ENCODE measurements at places on chromosomes 1 and 21.

GRCh38 chr1:223711173-223711572 is 1.2 kb upstream of the CAPN2 start:
- no peak for DNase-seq

- DNase-seq, result no peak
These were observed 30.7 kb upstream of the CD34 start for GRCh38 chr1:207941665-207942064.

GRCh38 chr1:196400478-196401451 is 207.5 kb downstream of the KCNT2 start:
- no peak for DNase-seq

- DNase-seq, result peak; percentile 40
These were observed 28.9 kb downstream of the RNF2 start for GRCh38 chr1:185074307-185074706.

DNA sequence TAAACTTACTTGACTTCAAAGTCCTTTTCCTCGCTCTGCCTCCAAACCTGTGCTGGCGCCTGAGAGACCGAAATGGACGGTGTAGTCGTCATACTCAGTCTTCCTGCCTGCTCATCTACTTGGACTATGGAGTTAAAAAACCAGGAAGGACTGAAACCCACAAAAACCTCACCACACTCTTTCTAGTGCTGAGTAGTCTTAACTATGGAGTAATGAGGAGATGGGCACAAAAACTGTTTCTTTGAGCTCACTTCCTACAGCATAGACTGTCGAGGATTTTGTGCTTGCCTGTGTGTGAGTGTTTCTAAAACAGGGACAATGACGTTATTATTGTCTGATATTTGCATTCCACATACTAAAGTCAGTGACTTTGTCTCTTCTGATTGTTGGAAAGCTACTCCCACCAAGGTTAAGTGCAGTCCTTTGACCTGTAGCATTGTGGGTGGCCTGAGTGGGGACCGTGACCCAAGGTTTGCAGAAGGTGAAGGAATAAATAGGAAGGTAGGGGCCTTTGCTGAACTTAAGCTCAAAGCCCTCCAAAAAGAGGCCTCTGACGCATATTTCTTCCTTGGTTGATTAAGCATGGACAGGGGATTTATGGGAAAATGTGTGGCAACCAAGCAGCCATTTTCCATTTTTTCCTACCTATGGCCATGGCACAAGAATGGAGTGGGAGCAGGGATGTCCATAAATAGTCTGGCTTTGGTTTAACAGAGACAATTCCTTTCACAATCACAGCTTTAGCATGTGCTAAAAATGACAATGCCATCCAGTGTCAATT is 109.6 kb downstream of the ZBTB18 start:
- no peak for DNase-seq

DNA sequence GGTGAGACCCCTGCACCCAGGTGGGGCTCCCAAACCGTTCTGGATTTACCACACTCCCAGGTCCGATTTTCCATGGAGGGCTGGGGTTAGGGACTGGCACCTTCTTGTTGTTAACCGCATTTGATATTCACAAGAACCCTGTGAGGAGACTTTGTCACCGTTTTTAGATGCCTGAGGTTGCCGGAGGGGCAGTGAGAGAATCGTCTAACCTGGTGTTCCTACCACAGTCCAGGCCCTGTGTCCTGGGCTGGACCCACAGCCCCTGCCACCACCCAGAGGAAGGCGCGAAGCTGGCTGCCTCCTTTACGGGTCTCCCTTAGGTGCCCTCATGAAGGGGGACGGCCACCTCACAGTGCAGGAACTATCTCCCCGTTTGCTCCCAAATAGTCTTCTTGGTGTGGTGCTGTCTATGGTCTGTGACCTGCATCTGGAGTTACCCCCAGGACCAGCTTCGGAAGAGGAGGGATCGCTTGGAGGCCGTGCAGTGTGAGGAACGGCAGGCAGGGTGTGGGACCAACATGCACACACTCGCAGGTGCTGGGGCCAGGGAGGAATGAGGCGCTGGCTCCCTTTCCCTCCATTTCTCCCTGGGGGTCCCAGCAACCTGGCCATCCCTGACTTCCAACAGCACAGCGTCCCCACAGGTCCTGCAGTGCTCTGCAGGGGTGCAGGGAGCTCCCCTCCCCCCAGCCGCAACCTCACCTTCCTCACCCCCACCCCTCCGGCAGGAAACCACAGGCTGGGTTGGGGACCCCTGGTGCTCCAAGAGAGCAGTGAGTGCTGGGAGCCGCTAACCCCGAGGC is 7.0 kb downstream of the SIM2 start:
- DNase-seq, result peak; percentile 80

DNA sequence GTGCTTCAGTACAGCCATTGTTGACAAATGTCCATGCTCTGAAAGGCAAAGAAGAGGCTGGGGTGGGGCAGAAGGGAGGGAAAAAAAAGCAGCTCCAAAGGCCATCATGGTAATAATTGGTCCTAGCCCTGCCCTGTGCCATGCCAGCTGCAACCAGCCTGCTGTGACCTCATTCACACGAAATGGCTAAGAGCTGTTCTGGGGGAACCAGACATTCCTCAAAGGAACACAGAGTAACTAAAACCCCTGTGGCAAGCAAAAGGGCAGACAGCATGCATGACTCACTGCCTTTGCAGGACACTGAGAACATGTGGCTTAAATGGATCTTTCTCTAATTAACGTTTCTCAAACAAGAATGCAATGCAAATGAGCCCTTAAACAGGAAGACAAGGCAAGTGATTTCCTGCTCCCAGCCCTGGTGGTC is 42.3 kb downstream of the STYXL2 start:
- peak; percentile 69 for DNase-seq

GRCh38 chr1:201645956-201646355 is 107.0 kb downstream of the NAV1 start:
- no peak for DNase-seq

DNA sequence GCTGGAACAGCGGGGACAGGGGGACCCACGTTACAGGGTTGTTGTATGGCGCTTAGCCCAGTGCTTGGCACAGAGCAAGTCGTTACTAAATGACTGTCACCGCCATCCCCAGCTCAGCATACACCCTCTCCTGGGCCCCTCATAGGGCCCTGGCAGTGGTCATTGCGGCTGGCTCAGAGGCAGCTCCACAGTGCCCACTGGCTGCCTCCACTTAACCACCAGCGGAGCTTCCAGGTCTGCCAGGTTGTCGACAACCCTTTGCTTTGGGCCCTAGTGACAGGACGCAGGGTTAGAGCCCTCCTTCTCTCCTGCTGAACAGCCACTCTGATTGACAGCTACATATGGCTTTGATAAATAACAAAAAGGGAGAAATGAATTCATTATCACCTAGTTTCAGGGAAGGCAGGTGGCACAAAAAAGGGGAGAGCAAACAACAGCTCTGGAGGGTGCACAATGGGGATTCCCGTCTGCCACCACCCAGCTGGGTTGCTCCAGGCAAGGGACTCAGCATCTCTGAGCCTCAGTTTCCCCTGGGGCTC is 4.8 kb downstream of the EFHD2 start:
- DNase-seq, result no peak

GRCh38 chr1:4027492-4028138 is 127.5 kb upstream of the C1orf174 start:
- no peak for DNase-seq

DNA sequence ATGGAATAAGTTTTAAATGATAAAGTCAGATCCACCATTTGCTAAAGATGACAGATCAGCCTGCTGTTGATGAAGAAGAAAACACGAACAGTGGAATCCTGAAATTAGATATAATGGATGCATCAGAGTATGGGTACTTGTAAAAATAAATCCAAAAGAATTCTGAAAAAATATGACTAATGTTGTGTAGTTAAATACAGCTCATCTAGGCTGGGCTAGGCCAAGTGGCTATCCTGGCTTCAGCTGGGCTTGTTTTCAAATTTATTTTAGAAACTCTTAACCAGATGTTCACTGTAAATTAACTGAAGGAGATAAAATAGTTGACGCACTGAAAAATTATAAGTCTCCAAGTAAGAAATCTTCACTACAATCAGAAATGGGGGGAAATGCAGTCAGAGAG is 7.4 kb upstream of the RGS2 start:
- DNase-seq, result no peak

GRCh38 chr1:99849413-99849743 is 783 bp upstream of the AGL start:
- no peak for DNase-seq

- DNase-seq, result peak; percentile 16
These were observed 171.3 kb upstream of the BEND5 start for GRCh38 chr1:48947761-48948537.

- DNase-seq, result peak; percentile 75
These were observed 8.0 kb upstream of the PLCH2 start for GRCh38 chr1:2468041-2468472.

GRCh38 chr1:39666772-39667171 is 5.1 kb downstream of the NT5C1A start:
- no peak for DNase-seq

GRCh38 chr1:201282931-201283829 is at the start of gene PKP1:
PKP1 (plus strand) TSS chr1:201283506; CDS start chr1:201283703, 197 bp downstream.
- DNase-seq, result peak; percentile 65

GRCh38 chr1:182303778-182304177 is 87.8 kb downstream of the GLUL start:
- no peak for DNase-seq

GRCh38 chr1:8763888-8764287 is 53.6 kb downstream of the RERE start:
- peak; percentile 66 for DNase-seq

DNA sequence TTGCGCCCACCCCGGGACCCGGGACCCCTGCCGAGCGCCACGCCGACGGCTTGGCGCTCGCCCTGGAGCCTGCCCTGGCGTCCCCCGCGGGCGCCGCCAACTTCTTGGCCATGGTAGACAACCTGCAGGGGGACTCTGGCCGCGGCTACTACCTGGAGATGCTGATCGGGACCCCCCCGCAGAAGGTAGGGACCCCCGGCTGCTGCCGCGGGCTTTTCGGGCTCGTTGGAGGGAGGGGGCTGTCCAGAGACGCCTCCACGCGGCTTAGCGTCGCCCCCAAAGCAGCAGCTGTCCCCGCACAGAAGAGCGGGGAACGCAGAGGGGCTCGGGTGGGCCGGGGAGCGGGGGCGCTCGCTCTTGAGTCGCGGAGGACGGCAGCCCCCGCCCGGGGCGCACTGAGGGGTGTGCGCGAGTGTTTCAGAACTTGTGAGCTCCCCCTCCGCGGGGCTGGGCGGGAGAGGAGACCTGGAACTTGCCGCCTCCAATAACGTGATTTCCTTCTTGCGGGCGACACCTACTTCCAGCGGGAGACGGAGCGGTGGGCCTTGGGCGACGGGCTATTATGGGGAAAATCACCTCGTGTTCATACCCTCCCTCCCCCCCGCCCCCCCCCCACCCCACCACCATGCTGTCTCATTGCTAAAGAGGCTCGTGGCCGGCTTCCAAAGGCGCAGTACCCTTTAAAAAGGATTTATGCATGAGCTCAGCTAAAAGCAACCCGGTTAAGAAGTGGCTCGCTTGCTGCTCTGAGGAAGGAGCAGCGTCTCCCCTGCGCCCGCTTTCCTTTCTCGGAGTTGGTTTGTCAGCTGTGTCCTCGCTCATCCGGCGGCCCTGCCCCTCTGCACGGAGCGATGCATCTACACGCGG is 664 bp downstream of the BACE2 start:
- peak; percentile 65 for DNase-seq

DNA sequence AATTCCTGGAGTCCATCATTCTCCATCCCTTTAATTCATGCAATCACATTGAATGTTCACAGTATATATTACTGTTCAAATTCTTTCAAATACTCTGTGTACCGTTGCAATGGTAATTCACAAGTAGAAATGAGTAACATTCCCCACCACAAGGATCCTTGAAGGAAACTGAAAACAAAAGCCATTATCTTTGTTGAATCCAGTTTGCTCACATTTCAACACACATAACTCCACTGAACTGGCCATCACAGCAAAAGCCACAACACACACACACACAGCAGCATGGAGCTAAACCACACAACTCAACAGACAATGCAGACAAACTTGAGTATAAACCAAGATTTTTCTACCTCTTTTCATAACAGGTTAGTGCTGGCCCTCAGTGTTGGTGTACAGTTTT is 188.3 kb upstream of the GREM2 start:
- no peak for DNase-seq

All from GM23338 (cell line).